ENCODE measurements at places on chromosomes 13 and 19. TPM values are rescaled to one million over a fixed set of nuclear protein-coding genes. Genes with fewer than 3 reads are reported as not detected.

The TNFSF9 gene
- total RNA-seq = 2.7 TPM

The FBXO17 gene
- total RNA-seq = 1.1 TPM

The CEACAM8 gene
- total RNA-seq = 1.7 TPM

The FPR3 gene
- 7.5 TPM for total RNA-seq

The SERTM1 gene
- total RNA-seq = not detected

The ZNF730 gene
- 0.28 TPM for total RNA-seq

The ZNF69 gene
- 26.5 TPM for total RNA-seq

The ANKLE1 gene
- total RNA-seq = 0.67 TPM

The CYP4F3 gene
- total RNA-seq = 8.0 TPM

The GRIN2D gene
- total RNA-seq = 0.61 TPM

The SLC35E1 gene
- 37.7 TPM for total RNA-seq

The TEX29 gene
- 0.89 TPM for total RNA-seq

The PALM gene
- 8.7 TPM for total RNA-seq

All from left colon (tissue), 2 donors.